ENCODE measurements at places on chromosomes 2 and 18.

- no peak for DNase-seq
Measured at GRCh38 chr2:190908532-190908931, 27.9 kb downstream of the GLS start.

GRCh38 chr18:8794156-8794933 is 89.0 kb downstream of the MTCL1 start:
- DNase-seq = no peak

GRCh38 chr2:10891390-10891789 is 20.3 kb upstream of the KCNF1 start:
- DNase-seq = no peak

DNA sequence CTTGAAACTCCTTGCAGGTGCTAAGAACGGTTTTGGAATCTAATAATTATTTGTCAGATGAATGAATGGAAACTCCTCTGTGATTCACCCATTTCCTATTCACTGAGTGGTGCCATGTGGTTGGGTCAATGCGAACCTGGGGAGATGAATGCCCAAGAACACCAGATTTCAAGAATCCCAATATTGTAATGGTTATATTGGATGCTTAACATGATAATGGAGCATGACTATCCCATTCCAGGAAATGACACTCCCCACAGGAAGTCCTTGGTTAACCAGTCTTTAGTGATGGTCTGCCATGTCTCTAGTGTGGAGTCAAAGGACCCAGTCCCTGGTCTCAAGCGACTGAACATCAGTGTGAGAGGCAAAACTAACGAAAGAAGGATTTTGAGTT is 67.9 kb upstream of the ST3GAL5 start:
- DNase-seq = no peak

DNA sequence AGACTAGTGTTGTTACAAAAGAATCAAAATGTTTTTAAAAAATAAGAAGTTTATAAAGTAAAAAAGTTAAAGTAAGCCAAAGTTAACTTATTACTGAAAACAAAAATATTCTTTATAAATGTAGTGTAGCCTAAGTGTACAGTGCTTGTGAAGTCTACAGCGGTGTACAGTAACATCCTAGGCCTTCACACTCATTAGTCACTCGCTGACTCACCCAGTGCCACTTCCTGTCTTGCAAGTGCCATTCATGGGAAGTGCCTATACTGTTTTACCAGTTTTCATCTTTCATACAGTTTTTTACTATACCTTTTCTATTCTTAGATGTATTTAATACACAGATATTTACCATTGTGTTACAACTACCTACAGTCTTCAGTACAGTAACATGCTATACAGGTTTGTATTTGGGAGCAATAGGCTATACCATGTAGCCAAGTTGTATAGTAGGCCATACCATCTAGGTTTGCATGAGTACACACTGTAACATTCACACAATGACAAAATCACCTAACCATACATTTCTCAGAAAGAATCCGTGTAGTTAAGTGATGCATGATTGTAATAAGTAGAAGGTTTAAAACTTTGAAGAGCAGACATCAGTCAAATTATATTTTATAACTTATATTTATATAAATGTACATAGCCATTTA is 13.4 kb downstream of the SERPINB7 start:
- no peak for DNase-seq
